ENCODE measurements at places on chromosomes 6 and 20.

GRCh38 chr6:17167327-17167979, 65.6 kb downstream of the STMND1 start:
- DNase-seq: peak; percentile 49

- peak; percentile 5 for DNase-seq
Observed at GRCh38 chr6:75932067-75932466, 140.4 kb downstream of the IMPG1 start.

DNA sequence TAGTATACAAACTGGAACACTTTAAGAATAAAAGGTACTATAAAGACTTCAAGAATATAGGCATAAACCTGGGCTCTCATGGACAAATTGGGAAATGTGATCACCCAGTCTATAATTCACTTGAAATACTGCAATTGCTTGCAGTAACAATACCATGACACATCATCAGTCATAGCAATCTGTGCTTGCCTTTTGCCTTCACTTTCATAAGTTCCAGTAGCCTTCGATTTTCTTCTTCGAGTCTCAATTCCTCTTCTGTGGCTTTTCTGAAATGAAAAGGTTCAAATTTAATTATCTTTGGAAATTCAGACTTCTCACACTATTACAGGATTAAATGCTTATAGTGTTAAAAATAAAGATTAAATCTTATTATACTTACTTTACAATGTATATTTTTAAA, 96.3 kb upstream of the ZBTB24 start:
- peak; percentile 50 for DNase-seq

GRCh38 chr20:24004471-24004870, 15.9 kb upstream of the GGTLC1 start:
- DNase-seq: no peak

DNA sequence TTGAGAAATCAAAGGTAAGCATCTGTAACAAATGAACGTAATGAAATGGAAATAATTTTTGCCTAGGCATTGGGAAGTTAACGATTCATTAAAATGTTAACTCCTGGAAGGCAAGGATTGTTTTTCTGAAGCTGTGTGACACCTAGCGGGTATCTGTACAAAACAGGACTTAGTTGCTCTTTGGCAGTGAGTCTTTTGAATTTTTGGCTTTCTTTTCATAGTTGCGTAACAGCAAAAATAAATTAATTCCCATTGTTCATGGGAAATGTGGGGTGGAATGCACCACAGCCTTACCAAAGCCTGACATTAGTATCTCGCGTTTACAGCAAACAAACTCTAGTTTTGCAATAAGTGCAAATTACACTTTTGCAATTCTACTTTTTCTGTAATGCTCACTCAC, 92.7 kb upstream of the DTNBP1 start:
- DNase-seq: peak; percentile 28

- DNase-seq: no peak
Observed at GRCh38 chr6:118197539-118197938, 290.5 kb downstream of the SLC35F1 start.

DNA sequence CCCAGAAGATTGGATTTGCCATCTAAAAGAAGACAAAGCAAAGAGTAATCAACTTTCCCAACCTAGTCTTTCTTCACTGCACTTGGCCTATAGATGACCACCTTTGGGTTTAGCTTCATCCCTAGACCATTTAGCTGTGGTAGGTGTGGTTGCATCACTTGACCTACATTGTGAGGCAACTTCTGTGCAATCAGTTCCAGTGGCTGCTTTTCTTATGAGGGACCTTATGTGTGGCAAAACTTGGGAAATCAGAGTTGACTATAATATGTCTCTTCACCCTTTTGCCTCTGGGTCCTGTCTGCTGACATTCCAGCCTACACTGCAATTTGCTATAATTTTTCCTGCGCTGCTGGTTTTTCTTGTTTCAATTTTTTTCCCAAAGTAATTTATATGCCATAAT, 55.2 kb downstream of the PRDM13 start:
- no peak for DNase-seq

DNA sequence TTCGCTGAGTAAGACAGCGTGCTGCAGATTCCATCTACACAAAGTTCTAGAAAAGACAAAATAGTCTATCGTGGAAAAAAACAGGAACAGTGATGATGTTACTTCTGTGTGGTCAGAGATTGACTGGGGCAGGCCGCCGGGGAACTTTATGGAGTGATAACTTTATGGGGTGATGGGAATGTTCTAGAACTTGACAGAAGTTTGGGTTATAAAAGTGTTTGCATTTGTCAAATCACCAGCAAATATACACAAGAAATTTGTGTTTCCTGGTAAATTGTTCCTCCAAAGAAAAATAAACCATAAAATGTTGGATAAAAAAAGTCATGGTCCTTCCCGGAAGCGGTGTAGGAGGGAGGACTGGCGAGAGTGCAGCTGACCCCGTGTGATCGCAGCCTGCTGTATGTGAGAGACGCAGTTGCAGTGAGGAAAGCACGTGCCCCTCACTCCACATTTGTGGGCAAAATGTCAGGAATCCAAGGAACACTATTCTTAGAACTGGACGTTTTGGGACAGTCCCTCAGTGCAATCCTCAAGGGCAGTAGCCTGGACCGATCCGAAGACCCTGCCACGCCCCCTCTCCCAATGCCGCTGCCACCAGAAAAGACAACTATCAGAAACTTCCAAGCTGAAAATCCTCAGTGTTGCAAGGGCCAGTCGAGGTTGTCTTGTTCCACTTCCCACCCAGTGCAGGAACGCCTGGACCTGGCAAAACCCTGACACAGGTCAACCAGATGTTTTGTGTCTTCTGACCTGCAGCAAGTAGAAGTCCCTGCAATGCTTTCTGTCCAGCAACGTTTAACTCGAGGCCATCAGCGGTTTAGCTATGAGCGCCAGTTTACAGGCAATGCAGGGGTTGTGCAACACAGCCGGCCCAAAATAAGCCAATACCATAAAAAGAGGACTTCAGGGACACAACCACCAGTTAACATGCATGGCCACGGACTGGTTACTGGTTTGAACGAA, 80.5 kb upstream of the QKI start:
- DNase-seq: no peak

GRCh38 chr6:152499931-152500330, 137.2 kb downstream of the SYNE1 start:
- DNase-seq: no peak

GRCh38 chr6:75081921-75082320, 123.9 kb downstream of the COL12A1 start:
- DNase-seq: peak; percentile 61

DNA sequence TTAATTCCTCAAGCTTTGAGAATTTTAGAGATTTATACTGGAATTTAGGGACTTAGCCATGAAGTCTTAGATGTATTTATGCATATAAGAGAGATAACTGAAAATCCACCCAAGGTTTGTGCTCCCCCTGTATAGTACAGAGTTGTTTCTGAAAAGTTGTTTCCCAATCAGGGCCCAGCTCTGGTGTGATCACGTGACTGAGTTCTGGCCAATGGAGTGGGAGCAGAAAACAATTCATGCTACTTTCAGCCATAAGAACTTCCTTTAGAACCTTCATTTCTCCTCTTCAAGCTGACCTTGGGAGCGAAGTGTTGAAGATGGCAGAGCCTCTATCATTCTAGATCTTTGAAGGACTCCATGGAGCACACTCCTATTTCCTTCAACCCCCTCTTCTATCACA, 151.0 kb downstream of the RCAN2 start:
- no peak for DNase-seq

DNA sequence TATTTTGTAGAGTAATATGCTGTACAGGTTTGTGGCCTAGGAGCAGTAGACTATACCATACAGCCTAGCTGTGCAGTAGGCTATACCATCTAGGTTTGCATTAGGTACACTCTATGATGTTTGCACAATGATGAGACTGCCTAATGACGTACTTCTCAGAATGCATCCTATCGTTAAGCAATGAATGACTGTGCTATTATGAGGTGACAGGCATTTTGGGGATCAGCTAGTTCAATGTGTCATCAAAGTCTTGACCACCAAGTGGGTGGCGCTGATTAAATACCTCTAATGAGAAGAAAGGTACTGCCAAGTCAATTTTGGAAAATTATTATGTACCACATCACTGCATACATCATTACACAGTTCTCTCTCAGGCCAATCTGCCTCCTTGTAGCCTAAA, 190.2 kb downstream of the BACH2 start:
- DNase-seq: no peak
